Metanephros (tissue), 2 donors: ENCODE measurements at places on chromosomes 7 and 10. TPM values are rescaled to one million over a fixed set of nuclear protein-coding genes. Genes with fewer than 3 reads are reported as not detected.

The PTPN20 gene
- total RNA-seq = 3.6 TPM

The NSUN6 gene
- total RNA-seq = 26.9 TPM

The HABP2 gene
- 0.53 TPM for total RNA-seq

The SLIT1 gene
- 3.3 TPM for total RNA-seq

The UNCX gene
- total RNA-seq = 7.5 TPM

The PDK4 gene
- 27.2 TPM for total RNA-seq

The MMP21 gene
- 0.23 TPM for total RNA-seq

The CLCN1 gene
- total RNA-seq = 3.9 TPM

The ZNHIT1 gene
- 77.1 TPM for total RNA-seq

The AS3MT gene
- total RNA-seq = 8.0 TPM

The SMKR1 gene
- total RNA-seq = 0.53 TPM

The STYXL1 gene
- 24.9 TPM for total RNA-seq

The FAM25G gene
- total RNA-seq = not detected

The RAPGEF5 gene
- 138 TPM for total RNA-seq

The CDHR1 gene
- 0.23 TPM for total RNA-seq

The GRID1 gene
- total RNA-seq = 2.7 TPM
